Kasumi-1 (cell line): ENCODE measurements at places on chromosomes 16 and 17.

DNA sequence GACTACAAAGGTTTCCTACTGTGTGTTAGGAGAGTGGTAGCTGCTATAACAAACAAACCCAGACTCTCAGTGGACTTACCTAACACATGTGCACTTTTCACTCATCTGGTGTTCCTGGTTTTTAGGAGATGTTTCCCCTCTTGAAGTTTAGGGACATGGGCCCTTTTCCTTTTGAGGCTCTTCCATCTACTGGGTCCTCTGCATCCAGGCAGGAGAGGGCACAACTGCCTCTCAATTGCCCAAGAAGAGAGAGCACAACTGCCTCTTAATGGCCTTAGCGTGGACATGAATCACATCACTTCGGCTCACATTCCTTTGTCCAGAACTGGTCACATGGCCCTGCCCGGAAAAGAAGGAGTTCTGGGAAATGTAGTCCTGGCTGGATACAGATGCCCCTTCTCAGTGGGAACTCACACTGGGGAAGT lies 9.8 kb upstream of the TNRC6C start:
- no peak for DNase-seq

DNA sequence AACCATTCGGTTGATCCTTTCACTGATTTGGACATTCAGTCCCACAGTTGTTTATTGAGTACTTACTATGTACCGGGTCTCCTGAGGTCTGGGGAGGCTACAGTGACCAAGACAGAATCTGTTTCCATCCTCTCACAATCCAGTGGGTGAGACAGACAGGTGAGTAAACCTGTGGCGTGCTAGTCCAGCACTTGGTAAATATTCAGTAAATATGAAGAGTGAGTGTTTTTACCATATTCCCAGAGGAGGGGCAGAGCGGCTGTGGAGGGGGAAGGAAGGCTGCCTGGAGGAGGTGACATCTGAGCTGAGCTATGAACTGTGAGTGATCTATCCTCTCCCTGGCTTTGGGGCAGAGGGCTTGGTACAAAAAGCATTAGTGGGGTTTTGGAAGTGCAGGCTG lies 31.4 kb downstream of the CCR7 start:
- DNase-seq: no peak

- DNase-seq: no peak
Observed at GRCh38 chr16:17804857-17805256, 334.1 kb upstream of the XYLT1 start.

DNA sequence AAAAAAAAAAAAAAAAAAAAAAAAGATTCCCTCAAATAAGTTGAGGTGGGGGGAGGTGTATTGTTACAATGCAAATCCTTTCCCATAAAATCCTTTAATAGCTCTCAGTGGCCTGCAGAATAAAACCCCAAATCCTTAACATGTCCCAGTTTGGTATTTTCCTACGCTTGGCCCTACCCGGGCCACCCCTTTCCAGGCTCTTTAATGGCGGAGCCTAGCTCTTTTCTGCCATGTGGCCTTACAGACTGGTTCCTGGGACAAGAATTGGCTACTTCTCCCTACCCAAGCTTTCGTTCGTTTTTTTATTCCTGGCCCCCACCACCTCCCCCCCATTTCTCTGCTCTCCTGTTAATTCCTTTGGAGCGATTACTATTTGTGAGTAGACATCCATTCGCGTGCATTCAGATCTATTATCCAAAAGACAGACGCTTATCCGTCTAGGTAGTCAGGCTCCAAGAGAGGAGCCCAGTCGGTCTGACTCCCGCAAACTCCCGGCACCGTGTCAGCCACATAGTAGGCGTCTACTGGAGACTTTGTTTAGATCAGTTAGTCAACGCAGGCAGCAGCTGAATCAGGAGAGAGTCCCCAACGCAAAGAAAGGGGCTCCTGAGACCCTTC lies 813 bp upstream of the THAP11 start:
- no peak for DNase-seq

GRCh38 chr16:53457670-53458069 lies 23.4 kb downstream of the RBL2 start:
- no peak for DNase-seq

DNA sequence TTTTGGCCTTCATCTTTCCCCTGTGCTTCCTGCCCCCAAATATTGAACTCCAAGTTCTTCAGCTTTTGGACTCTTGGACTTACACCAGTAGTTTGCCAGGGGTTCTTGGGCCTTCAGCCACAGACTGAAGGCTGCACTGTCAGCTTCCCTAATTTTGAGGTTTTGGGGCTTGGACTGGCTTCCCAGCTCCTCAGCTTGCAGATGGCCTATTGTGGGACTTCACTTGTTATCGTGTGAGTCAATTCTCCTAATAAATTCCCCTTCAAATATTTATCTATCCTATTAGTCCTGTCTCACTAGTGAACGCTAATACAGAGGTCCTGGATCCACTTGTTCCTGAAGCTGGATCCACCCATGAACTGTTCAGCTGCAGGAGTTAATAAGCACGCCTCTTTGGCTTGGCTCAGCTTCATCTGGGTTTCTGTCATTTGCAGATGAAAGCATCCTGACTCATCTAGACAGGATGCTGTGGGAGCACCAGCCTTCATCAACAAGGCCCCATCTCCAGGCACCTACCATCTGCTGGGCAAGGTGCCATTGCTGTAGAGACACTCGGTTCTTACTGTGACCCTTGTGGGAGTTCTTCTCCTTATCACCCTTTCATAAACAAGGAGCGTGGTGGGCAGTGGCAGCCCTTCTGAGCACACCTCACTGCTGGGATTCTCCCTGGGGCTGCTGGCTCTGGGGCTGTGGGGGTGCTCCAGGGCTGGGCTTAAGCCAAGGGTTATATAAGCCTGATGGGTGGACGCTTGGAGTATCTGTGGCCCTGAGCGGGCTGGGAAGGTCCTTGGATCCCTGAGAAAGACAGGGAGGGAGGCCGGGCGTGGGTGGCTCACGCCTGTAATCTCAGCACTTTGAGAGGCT lies 23.1 kb downstream of the LAT start:
- DNase-seq: peak; percentile 54
